ENCODE measurements at places on chromosomes 3 and 15.

DNA sequence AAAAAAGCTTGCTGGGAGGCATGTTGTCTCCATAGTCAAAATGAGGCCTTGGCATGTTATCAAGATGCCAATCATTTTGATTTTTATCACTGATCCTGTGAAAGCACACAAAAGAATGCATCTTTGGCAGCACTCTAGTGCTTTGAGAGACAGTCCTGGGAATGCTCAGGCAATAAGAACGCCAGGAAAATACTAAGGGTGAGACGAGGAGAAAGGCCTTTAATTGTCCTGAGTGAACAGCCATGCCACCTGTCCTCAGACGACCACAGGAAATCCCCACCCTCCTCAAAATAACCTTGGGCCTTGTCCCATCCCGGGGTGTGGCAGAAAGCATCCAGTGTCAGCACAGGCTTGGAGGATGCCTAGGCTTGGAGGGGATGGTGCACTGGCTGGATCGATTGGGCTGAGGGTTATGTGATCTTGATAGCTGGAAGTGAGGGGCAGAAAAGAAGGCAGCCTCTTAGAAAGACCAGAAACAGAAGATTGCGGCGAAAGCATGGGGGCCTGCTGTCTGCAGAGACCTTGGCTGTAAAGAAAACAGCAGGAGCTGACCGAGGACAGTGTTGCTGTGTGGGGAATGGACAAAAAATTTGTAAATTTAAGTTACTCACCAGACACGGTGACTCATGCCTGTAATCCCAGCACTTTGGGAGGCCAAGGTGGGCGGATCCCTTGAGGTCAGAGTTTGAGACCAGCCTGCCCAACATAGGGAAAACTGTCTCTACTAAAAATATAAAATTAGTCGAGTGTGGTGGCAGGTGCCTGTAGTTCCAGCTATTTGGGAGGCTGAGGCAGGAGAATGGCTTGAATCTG is 7.3 kb downstream of the TMEM158 start:
- DNase-seq: no peak

- DNase-seq: no peak
These were observed 50.9 kb downstream of the HCN4 start for GRCh38 chr15:73317651-73318462.

- no peak for DNase-seq
These were observed 1.5 kb downstream of the FOXL2NB start for GRCh38 chr3:138948371-138949001.

- DNase-seq: no peak
These were observed 148.4 kb upstream of the GBE1 start for GRCh38 chr3:81909796-81910195.

DNA sequence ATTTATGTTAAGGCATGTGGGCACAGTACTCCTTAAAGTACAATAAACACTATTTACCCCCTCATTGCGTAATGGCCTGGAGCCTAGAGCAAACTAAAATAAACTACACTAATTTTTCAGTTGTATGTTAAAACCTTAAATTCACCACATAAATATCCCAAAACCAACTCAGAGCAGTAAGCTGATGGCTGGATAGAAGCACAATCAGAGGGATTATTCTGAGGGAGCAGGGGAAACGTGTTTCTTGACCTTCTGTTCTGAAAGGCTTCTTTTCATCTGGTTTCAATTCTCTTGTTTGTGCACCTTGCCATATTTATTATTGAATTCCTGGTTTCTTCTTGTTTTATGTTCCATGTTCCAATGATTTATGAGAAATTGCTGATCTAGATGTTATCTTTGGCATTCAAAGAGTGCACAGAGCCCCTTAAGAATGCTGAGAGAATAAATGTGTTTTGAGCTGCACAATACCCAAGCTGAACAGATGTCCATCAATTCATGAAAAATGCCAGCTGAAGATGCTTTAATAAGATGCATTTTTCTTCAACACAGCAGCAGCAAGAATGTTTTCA is 29.6 kb downstream of the RPL22L1 start:
- no peak for DNase-seq

GRCh38 chr15:61715082-61715481 is 345.2 kb downstream of the VPS13C start:
- no peak for DNase-seq

DNA sequence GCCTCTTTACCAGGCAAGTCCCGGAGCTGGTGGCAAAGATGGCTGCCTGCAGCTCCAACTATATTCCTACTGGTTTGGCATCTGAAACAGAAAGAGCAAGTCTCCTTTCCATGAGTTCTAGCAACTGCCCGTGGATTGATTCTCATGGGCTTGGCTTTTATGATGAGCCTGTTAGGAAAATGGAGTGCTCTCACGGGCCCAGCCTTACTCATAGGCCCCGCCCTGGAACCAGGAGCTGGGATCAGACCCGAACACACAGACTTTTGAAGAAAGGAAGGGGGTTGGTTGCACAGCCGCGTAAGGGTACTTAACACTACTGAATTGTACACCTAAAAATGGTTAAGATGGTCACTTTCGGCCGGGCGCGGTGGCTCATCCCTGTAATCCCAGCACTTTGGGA is 2.9 kb downstream of the NRROS start:
- DNase-seq: no peak

DNA sequence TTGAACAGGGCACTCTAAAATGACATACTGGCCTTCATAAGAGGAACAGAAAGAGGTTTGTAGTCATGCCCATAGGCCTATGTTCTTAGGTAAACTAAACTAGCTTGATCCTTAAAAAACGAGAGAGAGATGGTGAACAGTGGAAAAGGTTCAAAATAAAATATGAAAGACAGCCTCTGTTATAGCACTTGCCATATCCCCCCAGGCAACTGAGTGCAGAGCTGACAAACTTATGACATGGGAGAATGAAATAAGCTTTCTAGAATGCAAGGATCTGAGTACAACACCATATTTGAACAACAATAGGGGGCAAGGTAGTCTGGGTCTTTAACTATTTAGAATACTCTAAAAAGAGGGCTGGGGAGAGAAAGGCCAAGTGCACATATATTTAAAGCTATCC is 700.6 kb upstream of the CFAP20DC start:
- no peak for DNase-seq

GRCh38 chr3:27730774-27731659 is 8.9 kb upstream of the EOMES start:
- DNase-seq: no peak

GRCh38 chr3:73319179-73319769 is 257.8 kb downstream of the EBLN2 start:
- DNase-seq: no peak

GRCh38 chr15:63451671-63452315 is 52.6 kb upstream of the USP3 start:
- DNase-seq: no peak

GRCh38 chr3:141646760-141647561 is 91.1 kb upstream of the RNF7 start:
- DNase-seq: no peak

DNA sequence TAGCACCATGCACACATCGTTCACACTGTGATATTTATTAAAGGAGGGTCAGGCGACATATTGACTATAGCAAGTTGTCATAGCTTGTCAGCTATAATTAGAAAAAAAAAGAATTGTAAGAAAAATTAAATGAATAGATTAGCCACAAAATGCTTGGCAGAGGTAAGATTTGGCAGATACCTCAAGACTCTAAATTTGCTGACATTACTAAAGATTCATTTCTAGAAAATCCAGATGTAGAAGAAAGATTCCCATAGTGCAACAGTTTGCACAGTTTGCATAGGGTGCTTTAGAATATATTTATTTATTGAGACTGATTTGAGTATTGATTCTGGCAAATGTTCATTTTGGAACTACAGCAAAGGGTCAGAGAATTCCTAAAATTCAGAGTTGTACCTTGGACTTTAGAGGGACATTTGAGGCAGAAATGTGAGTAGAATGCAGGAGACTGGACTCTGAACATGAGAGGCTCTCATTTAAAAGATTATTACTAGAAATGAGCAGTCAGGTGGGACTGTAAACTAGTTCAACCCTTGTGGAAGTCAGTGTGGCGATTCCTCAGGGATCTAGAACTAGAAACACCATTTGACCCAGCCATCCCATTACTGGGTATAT is 102.0 kb upstream of the BHLHE40 start:
- no peak for DNase-seq

GRCh38 chr3:62710751-62711150 is 164.5 kb downstream of the CADPS start:
- no peak for DNase-seq

DNA sequence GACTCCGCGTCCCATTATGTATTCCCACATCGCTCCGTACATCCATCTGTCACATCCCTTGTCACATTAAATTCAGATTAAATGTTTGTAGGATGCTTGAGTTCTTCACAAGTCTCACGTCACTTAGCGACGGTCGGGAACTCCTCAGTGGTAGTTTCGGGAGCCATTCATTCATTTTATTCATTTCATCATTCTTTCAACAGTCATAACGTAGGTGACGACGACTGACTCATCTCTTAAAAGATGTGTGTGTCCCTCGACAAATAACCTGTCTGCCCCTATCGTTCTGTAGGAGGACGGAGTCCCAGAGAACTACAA is 272 bp upstream of the SRPRB start:
- DNase-seq: no peak

GRCh38 chr3:168864107-168865021 is 768.6 kb upstream of the GOLIM4 start:
- DNase-seq: no peak

DNA sequence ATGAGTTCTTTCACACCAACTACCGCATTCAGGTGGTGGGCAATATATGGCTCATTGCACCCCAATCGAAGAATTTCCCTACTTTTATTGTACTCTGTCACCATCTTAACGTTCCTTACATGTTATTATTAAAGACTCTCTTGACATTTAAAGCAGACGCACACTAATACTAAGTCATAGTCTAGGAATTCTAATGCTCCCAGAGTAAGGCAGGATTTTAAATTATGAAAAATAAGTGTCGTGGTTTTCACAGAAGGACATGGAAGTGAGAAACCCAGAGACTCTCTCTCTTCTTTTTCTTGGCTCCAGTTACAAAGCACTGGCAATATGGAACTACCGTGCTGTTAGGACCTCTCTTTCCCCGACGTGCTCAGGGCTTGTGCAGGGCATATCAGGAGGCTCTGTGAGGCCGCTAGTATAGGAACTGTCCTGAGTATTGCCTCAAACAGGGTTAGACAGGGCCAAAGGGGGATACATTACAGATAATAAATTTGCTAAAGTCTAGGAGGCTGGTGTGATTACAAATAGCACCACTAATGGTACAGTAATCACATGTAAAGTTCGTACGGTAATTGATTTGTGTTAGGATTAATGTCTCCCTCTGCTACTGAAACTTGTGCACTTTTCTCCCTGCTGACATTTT is 590.8 kb downstream of the FOXP1 start:
- DNase-seq: no peak

DNA sequence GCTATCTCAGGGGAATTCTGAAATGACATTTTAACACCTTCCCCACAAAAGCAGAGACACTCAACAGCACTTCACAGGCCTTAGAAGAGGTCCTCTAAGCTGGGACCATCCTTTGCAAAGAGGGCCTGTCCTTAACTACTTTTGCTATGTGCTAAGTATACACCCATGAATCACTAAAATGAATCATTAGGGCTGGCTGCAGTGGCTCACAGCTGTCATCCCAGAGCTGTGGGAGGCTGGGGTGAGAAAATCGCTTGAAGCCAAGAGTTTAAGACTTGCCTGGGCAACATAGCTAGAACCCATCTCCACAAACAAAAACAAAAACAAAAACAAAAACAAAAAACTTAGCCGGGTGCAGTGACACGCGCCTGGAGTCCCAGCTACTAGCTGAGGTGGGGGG is 53.9 kb upstream of the MELTF start:
- DNase-seq: no peak

- no peak for DNase-seq
These were observed 805.7 kb downstream of the TUSC7 start for GRCh38 chr3:117515309-117515708.

DNA sequence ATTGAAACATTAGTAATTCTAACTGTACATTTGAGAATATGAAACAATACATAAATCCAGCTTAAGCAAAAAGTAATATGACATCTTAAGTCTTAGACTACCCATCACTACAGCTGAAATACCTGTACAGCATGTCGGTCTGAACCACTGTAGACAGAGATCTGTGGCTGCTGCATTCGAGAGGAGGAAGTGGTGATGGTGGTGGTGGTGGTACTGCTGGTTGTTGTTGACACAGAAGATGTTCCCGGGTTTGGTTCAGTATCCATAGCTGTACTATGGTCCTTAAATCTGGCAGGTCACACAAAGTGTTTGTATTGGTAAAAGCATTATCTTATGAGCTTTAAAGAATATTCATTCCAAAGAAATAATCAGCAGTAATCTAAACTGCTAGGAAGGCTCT is 2.9 kb downstream of the PHC3 start:
- no peak for DNase-seq

DNA sequence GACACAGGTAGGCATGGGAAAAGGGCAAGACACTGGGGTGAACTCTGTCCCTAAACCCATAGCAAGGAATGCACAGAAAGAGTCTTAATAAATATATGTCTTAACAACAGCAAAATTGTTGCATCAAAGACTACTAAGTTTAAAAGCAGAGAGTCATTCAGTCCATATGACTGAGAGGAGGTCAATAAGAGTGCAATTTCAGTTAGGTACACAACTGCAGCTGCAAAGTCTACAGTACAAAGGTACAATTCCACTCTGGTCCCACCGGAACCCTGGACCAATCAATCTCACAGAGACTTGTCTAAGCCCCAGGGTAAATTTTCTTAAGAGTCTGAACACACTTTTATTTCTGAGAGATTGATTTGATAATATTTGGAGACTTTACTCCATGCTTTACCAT is 6.9 kb downstream of the CP start:
- DNase-seq: no peak

Data from stimulated activated CD4-positive, alpha-beta T cell treated with anti-CD3 and anti-CD28 coated beads, TNF-alpha, amount 100 ng/mL, for 24 hours (primary cell).